T-helper 9 cell (primary cell): ENCODE measurements at places on chromosomes 13 and 19.

- DNase-seq: no peak
Observed at GRCh38 chr13:40130871-40131636, 475.6 kb downstream of the COG6 start.

GRCh38 chr13:75825594-75825993 lies 189.5 kb downstream of the LMO7 start:
- DNase-seq: no peak

DNA sequence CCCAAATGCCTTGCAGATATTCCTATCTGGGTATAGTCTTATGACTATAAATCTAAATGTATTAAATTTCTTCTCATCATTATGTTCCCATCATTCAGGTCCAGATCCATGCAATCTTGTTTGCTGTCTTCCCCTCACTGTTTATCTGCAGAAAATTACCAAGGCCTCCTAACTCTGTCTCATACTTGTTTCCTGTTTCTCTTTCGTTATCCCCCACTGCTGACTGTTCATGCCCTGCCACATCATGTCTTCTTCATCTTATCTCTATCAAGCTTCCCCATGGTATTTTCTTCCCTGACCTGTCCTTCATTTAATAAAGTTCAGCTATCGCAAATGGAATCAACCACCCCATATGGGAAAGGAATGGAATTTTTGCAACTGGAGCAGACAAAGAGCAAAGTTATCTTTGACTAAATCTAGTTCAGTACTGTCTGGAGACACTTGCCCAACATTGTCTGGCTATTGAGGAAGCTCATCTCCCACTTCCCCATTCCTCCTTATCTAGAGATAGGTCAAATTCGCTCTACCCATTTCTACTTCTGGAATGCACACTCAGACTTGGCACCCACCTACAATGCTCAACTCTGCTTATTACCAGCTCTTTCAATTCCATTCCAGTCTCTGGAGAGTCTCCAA lies 1358.1 kb downstream of the EFNB2 start:
- DNase-seq: no peak

DNA sequence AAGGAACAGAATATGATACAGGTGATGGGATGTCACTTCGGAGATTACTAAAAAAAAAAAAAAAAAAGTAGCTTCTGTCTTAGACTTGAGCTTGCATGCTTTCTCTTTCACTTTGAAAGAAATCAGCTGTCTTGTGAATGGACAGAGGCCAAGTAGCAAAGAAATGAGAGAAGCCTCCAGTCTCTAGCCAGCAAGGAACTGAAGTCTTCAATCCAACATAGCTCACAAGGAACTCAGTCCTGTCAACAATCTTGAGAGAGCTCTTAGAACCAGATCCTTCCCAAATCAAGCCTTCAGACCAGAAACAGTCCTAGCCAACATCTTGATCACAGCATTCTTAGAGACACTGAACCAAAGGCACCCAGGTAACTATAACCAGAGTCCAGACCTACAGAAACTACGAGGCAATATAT lies 7.7 kb downstream of the N4BP2L2 start:
- DNase-seq: no peak

GRCh38 chr19:7860714-7861618 lies 13.2 kb downstream of the PRR36 start:
- no peak for DNase-seq
